ENCODE measurements at places on chromosomes 5 and 9.

GRCh38 chr5:138819081-138819480 lies 56.1 kb downstream of the LRRTM2 start:
- no peaks in the 10 kb centered on the region for H3K36me3 ChIP-seq
- DNase-seq: no peak
- H3K4me1 ChIP-seq: no peaks in the 10 kb centered on the region
- no peak overlapping the region for H3K27ac ChIP-seq
- no peaks in the 10 kb centered on the region for H3K27me3 ChIP-seq
- no peak overlapping the region for H3K4me3 ChIP-seq

DNA sequence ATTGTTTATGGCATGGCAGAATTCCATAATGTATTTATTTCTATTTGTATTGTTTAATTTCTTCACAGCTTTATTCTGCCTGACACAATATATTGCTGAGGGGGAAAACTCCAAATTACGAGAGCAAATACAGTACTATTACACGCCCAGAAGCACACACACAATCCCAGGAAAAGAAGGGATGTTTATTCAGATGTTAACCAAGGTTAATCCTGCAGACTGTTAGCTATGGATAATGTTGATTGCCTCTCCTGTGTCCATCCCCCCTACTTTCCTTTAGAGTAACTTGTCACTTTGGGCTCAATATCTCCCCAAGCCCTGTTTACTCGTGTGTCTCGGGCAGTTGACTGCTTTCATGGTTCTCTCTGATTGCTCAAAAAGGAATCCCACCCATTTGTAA lies 84.2 kb upstream of the ERCC6L2 start:
- no peak overlapping the region for H3K27ac ChIP-seq
- no peaks in the 10 kb centered on the region for H3K36me3 ChIP-seq
- no peak overlapping the region for H3K4me3 ChIP-seq
- H3K27me3 ChIP-seq: no peaks in the 10 kb centered on the region

DNA sequence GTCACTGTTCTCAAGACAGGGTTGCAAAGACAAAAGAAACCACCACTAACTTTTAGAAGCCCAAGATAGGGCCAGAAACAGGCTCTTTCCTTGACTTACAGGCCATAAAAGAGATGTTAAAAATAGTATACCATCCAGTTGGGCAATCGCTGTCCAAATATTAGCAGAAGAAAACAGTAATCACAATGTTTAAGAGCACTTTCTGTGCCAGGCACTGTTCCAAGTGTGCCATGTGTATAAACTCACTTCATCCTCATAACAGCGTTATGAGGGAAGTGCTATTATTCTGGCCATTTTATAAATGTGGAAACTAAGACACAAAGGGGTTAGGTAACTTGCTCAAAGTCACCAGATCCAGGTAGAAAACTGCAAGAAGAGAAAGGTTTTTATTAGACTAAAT lies 111.7 kb downstream of the KCNN2 start:
- DNase-seq: no peak
- no peak overlapping the region for H3K27ac ChIP-seq
- no peak overlapping the region for H3K4me3 ChIP-seq

- H3K27me3 ChIP-seq: no peaks in the 10 kb centered on the region
- no peak for DNase-seq
- peaks cover 36% of the 10 kb centered on the region for H3K4me1 ChIP-seq
- H3K36me3 ChIP-seq: no peaks in the 10 kb centered on the region
Measured at GRCh38 chr5:9363449-9363848, 182.4 kb downstream of the SEMA5A start.

GRCh38 chr5:56321236-56321881 lies 88.2 kb upstream of the ANKRD55 start:
- no peak overlapping the region for H3K4me3 ChIP-seq
- no peak overlapping the region for H3K27ac ChIP-seq
- DNase-seq: no peak
- H3K36me3 ChIP-seq: no peaks in the 10 kb centered on the region
- no peaks in the 10 kb centered on the region for H3K27me3 ChIP-seq

- H3K27ac ChIP-seq: peak overlapping the region; percentile 99
- peak; percentile 96 for DNase-seq
- peak overlapping the region; percentile 65 for H3K4me3 ChIP-seq
- no peaks in the 10 kb centered on the region for H3K27me3 ChIP-seq
Measured at GRCh38 chr9:129884220-129885017, 49.2 kb downstream of the USP20 start.

Measured in MM.1S (cell line).